ENCODE measurements at places on chromosomes 13 and 19. TPM values are rescaled to one million over a fixed set of nuclear protein-coding genes. Genes with fewer than 3 reads are reported as not detected.

VSTM1 gene
- total RNA-seq = 1.2 TPM

SIGLEC8 gene
- total RNA-seq = not detected

LILRA1 gene
- total RNA-seq = not detected

BCAM gene
- 70.1 TPM for total RNA-seq

NUFIP1 gene
- total RNA-seq = 7.6 TPM

HSPB6 gene
- 0.27 TPM for total RNA-seq
